ENCODE measurements at places on chromosomes 13 and 19.

DNA sequence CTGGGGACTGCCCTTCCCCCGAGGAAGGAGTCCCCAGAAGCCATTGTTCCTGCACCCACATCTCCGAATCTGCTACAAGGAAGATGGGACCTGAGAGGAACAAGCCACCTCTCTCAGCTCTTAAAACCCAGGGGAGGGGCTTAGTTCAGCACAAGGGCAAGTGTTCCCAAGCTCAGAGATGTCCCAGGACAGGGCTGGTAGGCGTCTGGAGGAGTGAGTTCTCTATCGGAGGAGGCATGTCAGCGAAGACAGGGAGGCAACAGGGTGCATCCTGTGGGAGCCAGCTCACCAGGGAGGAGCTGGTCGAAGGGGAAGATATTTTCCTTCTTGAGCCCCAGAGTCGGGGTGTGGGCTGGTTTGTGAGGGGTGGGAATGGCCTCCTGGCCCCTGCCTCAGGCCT is 54.8 kb downstream of the CELF5 start:
- no peak for DNase-seq

- no peak for DNase-seq
Observed at GRCh38 chr13:110876609-110877008, 38.3 kb downstream of the ANKRD10 start.

- DNase-seq = no peak
Observed at GRCh38 chr19:30668521-30669155, 296.5 kb downstream of the ZNF536 start.

DNA sequence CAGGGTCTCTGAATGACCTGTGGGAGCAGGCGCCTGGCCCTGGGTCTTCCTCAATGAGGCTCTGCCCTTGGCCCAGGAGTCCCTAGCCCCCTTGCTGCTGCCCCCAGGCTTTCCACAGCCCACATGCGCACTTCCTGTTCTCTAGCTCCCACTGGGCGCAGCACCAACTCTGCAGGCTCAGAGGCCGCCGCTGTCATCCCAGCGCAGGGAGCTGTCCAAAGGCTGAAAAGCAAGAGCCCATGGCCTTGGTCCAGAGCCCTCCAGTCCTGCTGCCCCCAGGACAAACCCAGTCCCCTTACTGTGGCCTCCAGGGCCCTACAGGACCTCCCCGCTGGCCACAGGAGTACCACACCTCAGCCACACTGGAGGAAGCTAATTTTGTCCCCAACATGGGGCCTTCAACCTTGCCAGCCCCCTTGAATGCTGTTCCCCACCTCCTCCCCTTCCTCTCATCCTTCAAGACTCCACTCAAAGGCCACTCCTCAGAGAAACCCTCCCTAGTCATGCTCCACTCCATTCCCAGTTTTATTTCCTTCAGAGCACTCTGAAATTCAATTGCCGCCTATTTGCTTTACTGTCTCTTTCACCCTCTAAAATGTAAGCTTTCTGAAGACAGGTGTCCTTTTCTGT is 8.0 kb upstream of the POU2F2 start:
- DNase-seq = peak; percentile 58

DNA sequence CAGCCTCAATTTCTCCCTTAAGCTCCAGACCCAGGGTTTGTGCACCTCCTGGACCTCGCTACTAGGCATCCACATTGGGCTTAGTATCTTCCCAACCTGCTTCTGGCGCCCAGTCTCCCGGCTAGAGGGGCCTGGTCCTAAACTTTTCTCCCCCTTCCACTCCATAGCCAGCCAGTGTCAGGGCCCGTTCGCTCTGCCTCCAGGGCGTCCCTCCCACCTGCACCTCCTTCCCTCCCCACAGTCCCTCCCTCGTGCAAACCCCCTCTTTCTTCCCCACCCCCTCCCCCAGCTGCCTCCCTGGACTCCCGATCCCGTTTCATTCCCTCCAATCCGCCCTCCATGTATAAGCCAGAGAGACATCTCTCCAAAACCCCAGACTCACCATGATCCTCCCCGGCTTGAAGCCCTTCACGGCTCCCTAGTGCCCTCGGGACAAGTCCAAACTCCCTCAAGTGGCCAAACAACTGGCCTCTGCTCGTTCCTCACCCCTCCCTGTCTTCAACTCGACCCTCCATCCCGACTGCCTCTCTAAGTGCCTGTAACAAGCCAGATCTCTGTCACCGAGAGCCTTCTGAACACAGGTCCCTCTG is 997 bp upstream of the SAMD4B start:
- no peak for DNase-seq

DNA sequence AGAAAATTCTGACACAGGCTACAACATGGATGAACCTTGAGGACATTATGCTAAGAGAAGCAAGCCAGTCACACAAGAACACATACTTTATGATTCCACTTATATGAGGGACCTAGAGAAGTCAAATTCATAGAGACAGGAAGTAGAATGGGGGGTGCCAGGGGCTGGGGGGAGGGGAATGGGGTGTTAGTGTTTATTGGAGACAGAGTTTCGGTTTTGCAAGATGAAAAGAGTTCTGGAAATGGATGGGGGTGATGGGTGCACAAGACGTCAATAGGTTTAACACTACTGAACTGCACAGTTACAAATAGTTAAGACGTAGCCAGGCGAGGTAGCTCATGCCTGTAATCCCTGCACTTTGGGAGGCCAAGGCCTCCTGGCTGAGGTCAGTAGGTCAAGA is 3.5 kb upstream of the ZNF787 start:
- no peak for DNase-seq

DNA sequence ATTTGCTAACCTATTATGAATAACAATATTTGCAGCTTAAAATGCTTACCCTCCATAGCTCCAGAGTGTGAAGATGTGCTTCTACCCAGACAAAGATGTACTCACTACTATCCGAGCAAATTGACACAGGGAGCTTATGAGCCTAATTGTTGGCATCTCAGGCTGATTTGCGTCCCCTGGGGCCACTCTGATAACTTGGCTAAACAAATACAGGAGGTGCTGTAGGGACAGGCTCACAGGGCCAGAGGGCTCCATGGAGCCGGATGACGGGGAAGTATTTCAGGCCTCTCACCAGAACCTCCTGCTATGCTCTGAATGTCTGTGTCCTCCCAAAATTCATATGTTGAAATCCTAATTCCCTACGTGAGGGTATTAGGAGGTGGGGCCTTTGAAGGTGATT is 26.7 kb upstream of the C19orf12 start:
- DNase-seq = no peak

DNA sequence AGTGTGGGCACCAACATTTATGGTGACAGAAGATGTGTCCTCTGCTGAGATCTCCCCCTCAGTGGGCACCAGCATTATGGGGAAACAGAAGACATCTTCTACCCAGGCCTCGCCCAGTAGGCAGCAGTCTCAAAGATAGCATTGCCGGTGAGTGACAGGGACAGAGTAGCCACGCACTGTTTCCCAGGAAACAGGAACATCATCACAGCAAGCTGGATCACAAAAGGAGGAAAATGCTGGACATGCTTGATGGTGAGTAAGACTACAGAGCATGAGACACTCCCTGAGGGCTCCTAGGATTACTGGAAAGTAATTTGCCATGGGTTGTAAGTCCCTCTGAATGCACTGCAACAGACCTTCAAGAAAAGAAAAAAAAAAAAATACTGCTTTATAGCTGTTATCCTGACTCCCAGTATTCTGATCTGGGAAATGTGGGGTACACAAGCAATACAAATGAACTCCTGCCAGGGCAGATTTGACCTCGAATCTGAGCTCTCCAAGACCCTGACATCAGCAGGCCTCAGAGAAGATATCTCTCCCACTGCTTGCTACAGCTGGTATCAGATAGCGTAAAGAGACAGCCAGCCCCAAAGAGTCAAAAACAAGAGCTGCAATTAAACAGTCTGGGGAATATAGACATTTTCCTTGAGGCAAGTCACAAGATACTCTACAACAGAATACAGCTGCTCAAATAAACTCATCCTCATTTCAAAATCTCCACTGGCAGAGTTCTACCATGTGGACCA is 180.4 kb downstream of the RBM26 start:
- DNase-seq = no peak

- no peak for DNase-seq
Observed at GRCh38 chr19:35845215-35846037, 6.9 kb downstream of the NPHS1 start.

DNA sequence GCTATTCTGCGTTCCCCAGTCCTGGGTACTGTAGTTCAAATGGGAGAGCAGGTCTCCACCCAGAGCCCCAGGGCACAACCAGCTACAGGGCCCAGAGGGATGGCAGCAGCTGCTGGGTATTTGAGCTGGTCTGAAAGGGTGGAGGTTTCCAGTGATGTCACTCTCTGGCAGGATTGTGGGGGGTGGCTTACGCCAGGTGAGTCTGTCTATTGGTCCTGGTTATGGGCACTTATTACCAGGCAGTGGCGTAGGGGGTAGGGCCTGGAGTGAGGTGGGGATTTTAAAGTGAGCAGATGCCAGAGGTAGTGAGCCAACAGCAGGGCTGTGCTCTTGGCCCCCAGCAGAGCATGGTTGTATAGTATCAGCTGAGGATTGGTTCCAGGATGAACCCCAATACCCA is 6.2 kb downstream of the RPS19 start:
- DNase-seq = no peak

DNA sequence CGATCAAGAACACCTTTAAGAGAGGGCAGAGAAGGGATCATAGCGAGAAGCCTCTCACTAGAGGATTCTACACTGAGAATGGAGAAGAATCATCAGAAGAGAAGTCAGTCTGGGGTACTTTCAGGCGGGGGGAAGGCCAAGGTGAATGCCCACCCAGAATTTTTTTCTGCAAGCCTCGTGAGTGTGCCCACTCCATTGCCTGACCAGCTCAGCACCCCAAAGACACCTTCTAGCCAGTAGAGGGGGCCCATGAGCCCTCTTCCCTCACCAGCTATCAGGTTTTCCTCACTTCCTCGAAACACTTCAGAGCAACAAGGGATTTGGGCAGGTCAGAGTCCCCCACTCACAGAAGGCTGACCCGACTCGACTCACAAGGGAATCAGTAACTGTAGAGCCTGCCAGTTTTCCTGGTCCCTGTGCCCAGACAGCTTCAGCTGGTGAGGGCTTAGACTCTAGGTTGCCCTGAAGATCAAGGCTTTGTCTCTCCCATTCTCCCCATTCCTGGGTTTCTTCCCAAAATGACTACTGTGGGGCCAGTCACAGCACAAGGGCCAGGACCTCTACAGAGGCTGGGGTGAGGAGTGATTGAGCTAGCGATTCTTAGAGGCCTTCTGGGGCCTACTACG is 18.4 kb downstream of the NLRP13 start:
- DNase-seq = no peak

DNA sequence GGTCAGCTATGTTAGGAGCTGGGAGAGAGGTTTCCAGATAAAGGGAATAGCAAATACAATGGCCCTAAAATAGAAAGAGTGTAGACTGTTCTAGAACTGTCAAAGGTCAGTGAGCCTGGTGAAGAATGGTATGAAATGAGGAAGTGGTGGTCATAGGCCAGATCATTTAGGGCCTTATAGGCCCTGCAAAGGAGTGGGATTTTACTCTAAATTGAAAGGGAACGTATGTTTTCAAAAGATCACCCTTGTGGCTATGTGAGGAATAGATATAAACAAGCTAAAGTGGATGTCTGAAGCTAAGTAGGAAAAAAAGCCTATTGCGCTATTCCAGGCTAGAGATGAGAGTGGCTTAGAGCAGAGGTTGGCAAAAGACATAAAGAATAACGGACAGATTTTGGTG is 70.7 kb upstream of the TDRD3 start:
- no peak for DNase-seq

- no peak for DNase-seq
Observed at GRCh38 chr13:91141543-91142061, 205.9 kb upstream of the MIR17HG start.

GRCh38 chr19:34787059-34787824 is 14.2 kb upstream of the ZNF599 start:
- DNase-seq = no peak

DNA sequence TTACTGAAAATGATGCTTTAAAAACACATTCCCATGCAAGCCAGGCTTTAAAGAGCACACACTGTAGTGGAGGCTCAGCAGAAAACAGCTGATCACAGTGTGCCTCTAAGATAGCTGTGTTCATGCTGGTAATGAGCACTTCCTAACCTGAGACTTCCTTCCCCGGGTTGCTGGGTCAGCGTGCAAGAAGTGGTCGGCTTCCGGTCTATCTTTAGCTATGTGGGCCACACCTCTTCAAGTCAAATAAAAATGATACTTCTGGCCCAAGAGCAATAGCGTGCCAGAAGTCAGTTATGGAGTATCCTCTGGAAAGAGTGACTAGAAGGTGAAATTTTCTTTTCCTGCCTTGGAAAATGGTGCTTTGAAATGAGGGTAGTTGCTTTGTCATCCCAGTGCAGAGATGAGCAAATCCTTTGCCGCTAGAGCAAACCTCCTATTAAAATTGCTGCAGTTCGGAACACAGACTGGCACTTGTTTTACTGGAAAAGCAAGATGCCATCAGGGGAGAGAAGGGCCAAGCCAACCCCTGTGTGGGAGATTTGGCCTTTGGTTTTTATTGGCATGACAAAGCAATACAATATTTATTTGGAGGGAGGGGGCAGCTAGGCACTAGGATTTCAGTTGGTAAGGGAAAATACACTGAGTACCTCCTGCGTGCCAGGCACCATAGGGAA is 64.2 kb downstream of the ARHGAP35 start:
- no peak for DNase-seq

DNA sequence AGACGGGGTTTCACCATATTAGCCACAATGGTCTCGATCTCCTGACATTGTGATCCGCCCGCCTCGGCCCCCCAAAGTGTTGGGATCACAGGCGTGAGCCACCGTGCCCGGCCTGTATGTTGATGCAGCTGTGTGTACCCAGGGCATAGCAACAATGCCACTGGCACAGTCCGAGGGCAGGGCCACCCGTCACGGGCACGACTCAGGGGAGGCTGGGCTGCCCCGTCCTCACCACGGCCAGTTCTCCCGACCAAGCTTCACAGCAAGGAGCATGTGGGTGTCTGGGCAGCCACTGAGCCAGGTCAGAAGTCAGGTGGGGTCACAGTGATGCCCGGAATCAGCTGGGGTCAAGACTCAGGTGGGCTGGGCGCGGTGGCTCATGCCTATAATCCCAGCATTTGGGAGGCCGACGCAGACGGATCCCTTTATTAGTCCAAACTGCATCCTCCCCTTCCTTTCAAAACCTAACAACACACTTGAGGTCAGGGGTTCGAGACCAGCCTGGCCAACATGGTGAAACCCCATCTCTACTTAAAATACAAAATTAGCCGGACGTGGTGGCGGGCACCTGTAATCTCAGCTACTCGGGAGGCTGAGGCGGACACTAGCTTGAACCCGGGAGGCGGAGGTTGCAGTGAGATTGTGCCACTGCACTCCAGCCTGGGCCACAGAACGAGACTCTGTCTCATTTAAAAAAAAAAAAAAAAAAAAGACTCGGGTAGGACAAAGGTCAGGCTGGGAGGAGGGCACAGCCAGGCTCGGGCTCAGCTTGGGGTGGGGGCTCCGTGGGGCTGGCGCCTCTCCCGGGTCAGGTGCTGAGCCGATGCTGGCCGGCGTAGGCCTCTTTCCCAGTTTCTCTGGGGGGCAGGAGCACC is 1.2 kb upstream of the CDC34 start:
- DNase-seq = no peak

GRCh38 chr19:40284251-40284500 is 969 bp downstream of the AKT2 start:
- no peak for DNase-seq

GRCh38 chr13:33606692-33607091 is 211.3 kb upstream of the RFC3 start:
- peak; percentile 55 for DNase-seq

GRCh38 chr19:3041761-3042620 is 12.9 kb upstream of the TLE2 start:
- no peak for DNase-seq
